ENCODE measurements at places on chromosomes 6 and 20. TPM values are rescaled to one million over a fixed set of nuclear protein-coding genes. Genes with fewer than 3 reads are reported as not detected.
A peak's percentile ranks its signal among the peaks of the same experiment; 100 is the strongest.

The HLA-DMB gene
- 0.03 TPM for polyA plus RNA-seq

The NHLRC1 gene
- not detected for polyA plus RNA-seq

The ADGB gene
- not detected for polyA plus RNA-seq

GRCh38 chr6:164370773-164371172 lies 938.6 kb downstream of the C6orf118 start:
- H3K27ac ChIP-seq, result no peak overlapping the region
- H3K36me3 ChIP-seq, result no peaks in the 10 kb centered on the region
- H3K4me1 ChIP-seq, result no peaks in the 10 kb centered on the region
- no peaks in the 10 kb centered on the region for H3K27me3 ChIP-seq
- DNase-seq, result peak; percentile 12

DNA sequence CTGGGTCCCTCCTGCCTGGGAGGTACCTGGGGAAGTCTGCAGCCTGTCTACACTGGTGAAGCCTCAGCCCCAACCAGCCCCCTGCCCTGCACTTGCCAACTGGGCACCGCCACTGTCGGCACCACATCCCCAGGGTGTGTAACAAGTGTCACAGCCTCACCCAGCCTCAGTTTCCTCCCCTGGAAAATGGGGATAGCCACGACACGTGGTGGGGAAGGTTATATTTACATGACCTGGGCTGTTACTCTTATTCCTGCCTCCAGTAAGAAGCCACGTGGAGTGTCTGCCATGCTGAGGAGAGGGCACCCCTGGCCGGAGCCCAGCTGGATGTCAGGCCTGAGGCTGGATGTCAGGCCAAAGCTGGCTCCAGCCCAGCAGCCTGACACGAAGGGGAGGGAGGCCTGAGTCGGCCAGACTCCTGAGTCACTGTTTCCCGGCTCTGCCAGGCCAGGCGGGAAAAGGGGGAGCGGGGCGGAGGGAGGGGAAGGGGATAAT lies 44.9 kb downstream of the SNAI1 start:
- peaks cover 22% of the 10 kb centered on the region for H3K4me1 ChIP-seq
- H3K4me3 ChIP-seq, result no peak overlapping the region
- H3K27me3 ChIP-seq, result no peaks in the 10 kb centered on the region
- peak; percentile 49 for DNase-seq
- no peak overlapping the region for H3K27ac ChIP-seq

DNA sequence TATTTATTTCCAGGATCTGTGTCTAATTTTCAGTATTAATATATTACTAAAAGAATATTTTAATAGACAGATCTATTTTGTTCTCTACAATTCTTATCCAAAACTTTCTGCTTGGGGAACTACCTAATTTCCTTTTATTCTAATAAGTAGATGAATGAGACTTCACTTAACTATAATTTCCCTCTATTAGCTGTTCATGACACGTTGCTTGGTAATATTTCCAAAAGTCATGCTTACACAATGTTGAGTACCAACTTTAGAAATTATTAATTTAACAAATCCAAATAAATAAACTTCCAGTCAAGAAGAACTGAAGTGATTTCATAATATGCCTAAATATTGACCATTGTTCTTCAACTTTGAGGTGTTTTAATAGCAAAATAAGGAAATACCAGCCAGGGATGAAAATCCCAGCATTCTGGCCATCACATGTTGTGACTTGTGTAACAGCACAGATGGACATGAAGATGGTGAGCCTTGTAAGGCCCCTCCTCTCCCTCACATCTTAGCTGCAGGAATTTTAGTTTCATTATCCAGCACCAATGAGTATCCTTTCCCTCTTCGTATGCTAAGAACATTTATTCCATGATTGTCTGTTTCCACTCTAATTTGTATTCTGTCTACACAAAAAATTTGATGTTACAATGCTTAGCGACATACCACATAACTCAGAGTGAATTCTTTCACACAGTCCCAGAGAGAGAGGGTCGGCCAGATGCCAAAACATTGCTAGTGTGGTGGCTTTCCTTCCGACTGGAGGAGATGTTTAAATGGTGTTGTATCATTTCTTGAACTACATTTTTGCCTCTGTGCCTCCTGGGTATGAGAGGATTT lies 137.5 kb downstream of the FOXA2 start:
- no peak overlapping the region for H3K4me3 ChIP-seq
- H3K4me1 ChIP-seq, result no peaks in the 10 kb centered on the region
- H3K27me3 ChIP-seq, result no peaks in the 10 kb centered on the region
- no peak overlapping the region for H3K27ac ChIP-seq

DNA sequence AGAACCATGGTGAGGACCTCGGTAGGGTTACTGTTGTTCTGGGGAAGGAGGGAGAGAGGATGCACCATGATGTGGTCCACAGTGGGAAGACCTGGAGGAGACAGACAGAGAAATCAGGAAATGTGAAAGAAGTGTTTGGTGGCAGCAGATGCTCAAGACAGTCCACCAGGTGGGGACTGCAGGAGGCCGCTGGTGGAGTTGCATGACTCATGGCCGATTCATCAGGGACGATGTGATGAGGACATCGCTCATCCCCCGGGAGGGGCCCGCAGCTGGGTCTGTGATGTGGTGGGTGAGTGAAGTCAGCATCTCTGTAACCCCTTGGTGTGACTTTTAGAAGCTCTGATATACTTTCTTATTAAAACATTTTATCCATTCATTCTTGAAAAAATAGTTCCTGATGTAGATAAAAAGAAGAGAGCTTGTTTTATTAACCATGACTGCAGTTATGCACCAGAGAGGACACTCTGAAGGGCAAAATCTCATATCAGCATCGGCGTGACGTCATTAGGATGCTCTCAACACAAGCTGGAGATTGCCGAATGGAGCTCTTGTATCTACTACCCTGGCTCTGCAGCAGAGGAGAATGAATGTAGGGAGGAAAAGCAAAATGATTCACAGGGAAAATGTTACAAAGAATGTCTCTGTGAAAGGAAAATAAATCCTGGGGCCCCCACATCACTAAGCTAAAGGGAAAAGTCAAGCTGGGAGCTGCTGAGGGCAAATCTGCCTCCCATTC lies 71.2 kb downstream of the RAMACL start:
- no peak overlapping the region for H3K4me3 ChIP-seq
- H3K27me3 ChIP-seq, result peaks cover 5% of the 10 kb centered on the region
- H3K27ac ChIP-seq, result no peak overlapping the region
- peak; percentile 12 for DNase-seq

DNA sequence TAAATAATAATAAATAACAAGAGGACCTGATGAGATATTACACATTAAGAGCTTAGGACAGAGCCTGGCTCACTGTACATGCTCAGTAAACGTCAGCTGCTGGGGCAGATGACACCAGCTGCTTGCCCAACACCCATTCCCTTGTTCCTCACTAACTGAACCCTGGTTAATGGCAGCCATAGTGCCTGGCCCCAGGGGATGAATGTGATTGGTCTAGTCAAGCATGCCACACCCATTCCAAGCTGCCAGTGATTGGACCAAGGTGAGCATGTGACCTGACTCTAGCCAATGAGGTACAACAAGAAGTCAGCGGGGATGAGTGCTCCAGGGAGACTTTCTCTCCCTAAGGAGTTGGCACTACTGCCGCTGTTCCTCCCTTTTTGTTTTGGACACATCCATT lies 85.1 kb upstream of the PTPN1 start:
- H3K27me3 ChIP-seq, result peaks cover 5% of the 10 kb centered on the region
- no peak overlapping the region for H3K4me3 ChIP-seq
- H3K4me1 ChIP-seq, result peaks cover 20% of the 10 kb centered on the region

- no peaks in the 10 kb centered on the region for H3K4me1 ChIP-seq
- H3K36me3 ChIP-seq, result no peaks in the 10 kb centered on the region
- DNase-seq, result no peak
Measured at GRCh38 chr6:132228894-132229293, 172.4 kb downstream of the MOXD1 start.

DNA sequence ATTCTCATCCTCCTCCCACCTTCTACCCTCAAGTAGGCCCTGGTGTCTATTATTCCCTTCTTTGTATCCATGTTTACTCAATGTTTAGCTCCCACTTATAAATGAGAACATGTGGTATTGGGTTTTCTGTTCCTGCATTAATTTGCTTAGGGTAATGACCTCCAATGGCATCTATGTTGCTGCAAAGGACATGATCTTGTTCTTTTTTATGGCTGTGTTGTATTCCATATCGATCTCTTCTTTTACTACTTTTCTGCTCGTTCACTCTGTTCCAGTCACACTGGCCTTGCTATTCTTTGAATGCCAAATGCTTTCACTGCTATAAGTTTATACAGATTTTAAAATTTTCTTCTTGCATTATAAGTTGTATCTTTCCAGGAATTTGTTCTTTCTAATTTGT lies 57.7 kb downstream of the RSPH3 start:
- no peak overlapping the region for H3K27ac ChIP-seq
- no peaks in the 10 kb centered on the region for H3K36me3 ChIP-seq
- no peaks in the 10 kb centered on the region for H3K27me3 ChIP-seq
- DNase-seq, result no peak
- no peaks in the 10 kb centered on the region for H3K4me1 ChIP-seq

DNA sequence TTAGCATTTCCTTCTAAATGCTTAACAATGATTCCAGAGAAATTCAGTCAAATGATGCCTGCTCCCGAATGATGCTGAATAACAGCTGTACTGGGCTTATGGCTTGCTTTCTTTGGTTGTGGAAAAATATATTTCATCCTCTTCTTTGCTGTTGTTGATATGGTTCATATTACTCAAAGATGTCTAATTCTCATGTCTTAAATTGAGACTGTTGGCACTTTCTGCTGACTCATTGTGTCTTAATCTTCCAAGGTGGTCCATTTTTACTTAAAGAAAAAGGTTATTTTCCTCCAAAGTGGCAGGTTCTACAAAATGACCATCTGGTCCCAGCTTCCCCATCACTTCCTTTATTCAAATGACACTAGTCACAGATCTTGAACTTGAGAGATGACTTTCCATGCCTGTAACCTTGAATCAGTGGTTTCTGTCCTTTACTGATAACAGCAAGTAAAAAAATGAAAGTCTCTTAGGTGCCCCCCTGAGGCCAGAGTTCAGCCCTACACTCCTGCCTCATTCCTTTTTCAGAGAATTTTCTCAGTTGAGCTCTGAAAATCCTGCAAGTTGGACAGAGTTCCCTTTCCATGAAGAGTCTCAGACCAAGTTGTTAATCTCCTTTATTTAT lies 6.9 kb downstream of the SNAP25 start:
- no peaks in the 10 kb centered on the region for H3K4me1 ChIP-seq
- no peak overlapping the region for H3K27ac ChIP-seq
- peak; percentile 8 for DNase-seq
- no peaks in the 10 kb centered on the region for H3K27me3 ChIP-seq
- no peaks in the 10 kb centered on the region for H3K36me3 ChIP-seq
- H3K4me3 ChIP-seq, result no peak overlapping the region

- no peak for DNase-seq
- no peaks in the 10 kb centered on the region for H3K4me1 ChIP-seq
- peaks cover 27% of the 10 kb centered on the region for H3K27me3 ChIP-seq
- H3K36me3 ChIP-seq, result no peaks in the 10 kb centered on the region
- no peak overlapping the region for H3K4me3 ChIP-seq
- no peak overlapping the region for H3K27ac ChIP-seq
Measured at GRCh38 chr6:11644601-11645000, 107.1 kb downstream of the TMEM170B start.

GRCh38 chr6:53100561-53100960 lies 35.4 kb downstream of the FBXO9 start:
- no peaks in the 10 kb centered on the region for H3K4me1 ChIP-seq
- no peaks in the 10 kb centered on the region for H3K27me3 ChIP-seq
- H3K4me3 ChIP-seq, result no peak overlapping the region
- H3K36me3 ChIP-seq, result peaks cover 64% of the 10 kb centered on the region
- no peak for DNase-seq

DNA sequence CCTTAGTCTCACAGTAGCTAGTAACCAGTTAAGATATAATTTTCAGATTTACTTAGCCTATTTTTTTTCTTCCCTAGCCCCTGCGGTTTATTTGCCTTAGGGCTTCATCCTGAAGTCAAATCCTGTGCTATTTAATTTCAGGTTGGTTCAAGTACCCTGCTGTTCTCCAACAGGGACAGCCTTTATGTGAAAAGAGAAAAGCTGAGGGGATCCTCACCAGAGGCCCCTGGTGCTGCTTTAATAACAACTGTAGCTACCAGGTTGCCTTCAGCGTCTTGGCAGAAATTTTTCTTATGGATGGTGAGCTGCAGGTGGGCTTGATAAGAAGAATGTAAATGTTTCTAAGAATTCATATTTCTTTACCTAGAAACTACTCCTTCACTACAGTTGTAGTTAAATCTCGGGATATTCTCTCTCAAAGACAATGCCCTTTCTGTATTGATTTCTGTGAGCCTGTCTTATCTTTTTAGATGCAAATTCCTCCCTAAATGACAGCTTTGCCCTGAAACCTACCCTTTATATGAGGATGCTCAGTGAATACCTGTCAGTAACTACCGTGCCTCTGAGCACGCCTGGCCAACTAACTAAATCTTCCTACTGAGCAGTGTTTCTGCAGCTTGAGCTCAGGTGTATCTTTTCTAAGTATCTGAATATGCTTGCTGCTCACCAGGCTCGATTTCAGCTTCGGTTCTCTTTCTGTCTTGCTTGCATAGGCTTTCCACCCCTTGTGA lies 320.5 kb downstream of the MMUT start:
- H3K27me3 ChIP-seq, result no peaks in the 10 kb centered on the region
- H3K4me3 ChIP-seq, result no peak overlapping the region
- no peak for DNase-seq
- H3K36me3 ChIP-seq, result no peaks in the 10 kb centered on the region

GRCh38 chr20:32184961-32185603 lies 22.5 kb downstream of the PLAGL2 start:
- DNase-seq, result no peak
- H3K4me1 ChIP-seq, result no peaks in the 10 kb centered on the region
- no peak overlapping the region for H3K27ac ChIP-seq
- H3K27me3 ChIP-seq, result no peaks in the 10 kb centered on the region
- H3K36me3 ChIP-seq, result no peaks in the 10 kb centered on the region
- H3K4me3 ChIP-seq, result no peak overlapping the region

DNA sequence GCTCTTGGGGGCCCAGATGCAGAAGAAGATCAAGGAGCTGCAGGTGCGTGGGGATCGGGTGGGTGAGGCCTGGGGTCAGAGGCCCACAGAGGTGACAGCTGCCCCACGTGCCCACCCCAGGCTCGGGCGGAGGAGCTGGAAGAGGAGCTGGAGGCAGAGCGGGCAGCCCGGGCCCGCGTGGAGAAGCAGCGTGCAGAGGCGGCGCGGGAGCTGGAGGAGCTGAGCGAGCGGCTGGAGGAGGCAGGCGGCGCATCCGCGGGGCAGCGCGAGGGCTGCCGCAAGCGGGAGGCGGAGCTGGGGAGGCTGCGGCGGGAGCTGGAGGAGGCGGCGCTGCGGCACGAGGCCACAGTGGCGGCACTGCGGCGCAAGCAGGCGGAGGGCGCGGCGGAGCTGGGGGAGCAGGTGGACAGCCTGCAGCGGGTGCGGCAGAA lies 41.5 kb downstream of the MYH7B start:
- no peak for DNase-seq
- peaks cover 64% of the 10 kb centered on the region for H3K36me3 ChIP-seq
- no peaks in the 10 kb centered on the region for H3K27me3 ChIP-seq
- no peak overlapping the region for H3K4me3 ChIP-seq

GRCh38 chr6:41821266-41821665 lies 33.8 kb downstream of the TOMM6 start:
- H3K27ac ChIP-seq, result no peak overlapping the region
- H3K4me3 ChIP-seq, result no peak overlapping the region
- H3K36me3 ChIP-seq, result no peaks in the 10 kb centered on the region
- DNase-seq, result no peak
- no peaks in the 10 kb centered on the region for H3K4me1 ChIP-seq

- H3K36me3 ChIP-seq, result no peaks in the 10 kb centered on the region
- H3K4me1 ChIP-seq, result no peaks in the 10 kb centered on the region
- no peak overlapping the region for H3K27ac ChIP-seq
- H3K4me3 ChIP-seq, result no peak overlapping the region
- no peak for DNase-seq
Measured at GRCh38 chr6:148996815-148997214, 250.0 kb downstream of the UST start.

Measured in K562 (cell line).